ENCODE measurements at places on chromosomes 2 and 18.

DNA sequence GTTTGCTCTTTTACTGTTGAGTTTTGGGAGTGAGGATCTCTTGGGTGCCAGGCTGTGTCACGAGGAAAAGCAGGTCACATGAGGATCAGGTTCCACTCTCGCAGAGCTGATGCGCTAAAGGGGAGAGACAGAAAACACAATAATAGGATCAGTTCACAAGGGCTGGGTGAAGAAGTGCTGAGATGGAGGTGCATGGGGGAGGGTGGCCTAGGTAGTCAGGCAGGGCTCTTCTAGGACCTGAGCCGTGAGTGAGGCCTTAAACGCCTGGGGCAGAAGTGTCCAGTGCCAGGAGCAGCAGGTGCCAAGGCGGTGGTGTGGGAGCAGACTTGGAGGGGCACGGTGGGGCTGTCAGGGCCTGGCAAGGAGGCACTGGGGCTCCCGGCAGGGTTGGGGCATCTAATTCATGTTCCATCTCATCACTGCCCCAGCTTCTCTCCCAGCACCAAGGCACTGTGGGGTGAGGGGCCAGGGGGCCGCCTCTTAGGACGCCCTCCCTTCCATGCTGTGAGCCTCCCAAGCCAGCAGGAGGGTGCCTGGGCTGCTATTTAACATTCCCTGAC lies 9.3 kb downstream of the KCNIP3 start:
- H3K27ac ChIP-seq = no peak overlapping the region
- no peaks in the 10 kb centered on the region for H3K27me3 ChIP-seq
- no peak overlapping the region for H3K4me3 ChIP-seq
- DNase-seq = no peak
- H3K4me1 ChIP-seq = no peaks in the 10 kb centered on the region

GRCh38 chr2:130378206-130378897 lies 22.5 kb downstream of the PTPN18 start:
- H3K27ac ChIP-seq = no peak overlapping the region
- no peaks in the 10 kb centered on the region for H3K27me3 ChIP-seq
- no peak overlapping the region for H3K4me3 ChIP-seq
- no peak for DNase-seq
- no peaks in the 10 kb centered on the region for H3K4me1 ChIP-seq
- H3K36me3 ChIP-seq = no peaks in the 10 kb centered on the region

- no peak overlapping the region for H3K4me3 ChIP-seq
- H3K4me1 ChIP-seq = no peaks in the 10 kb centered on the region
- H3K27me3 ChIP-seq = no peaks in the 10 kb centered on the region
- no peak for DNase-seq
Measured at GRCh38 chr2:239880396-239880795, 144.7 kb downstream of the NDUFA10 start.

DNA sequence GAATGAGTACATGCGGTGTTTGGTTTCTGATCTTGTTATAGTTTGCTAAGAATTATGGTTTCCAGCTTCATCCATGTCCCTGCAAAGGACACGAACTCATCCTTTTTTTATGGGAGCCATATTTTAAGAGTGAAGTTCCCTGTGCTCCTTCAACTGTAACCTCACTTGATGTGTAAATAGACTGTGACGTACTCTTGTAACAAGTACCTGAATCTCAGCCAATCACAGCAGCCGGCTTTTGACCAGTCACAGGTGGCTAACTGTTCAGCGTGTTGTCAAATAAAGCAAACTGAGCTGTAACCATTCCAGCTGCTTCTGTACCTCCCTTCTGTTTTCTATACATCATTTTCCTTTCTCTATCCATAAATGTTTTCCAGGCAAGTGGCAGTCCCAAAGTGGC lies 774.3 kb upstream of the HS6ST1 start:
- H3K27me3 ChIP-seq = no peaks in the 10 kb centered on the region
- no peak for DNase-seq
- no peak overlapping the region for H3K27ac ChIP-seq
- H3K36me3 ChIP-seq = no peaks in the 10 kb centered on the region
- no peak overlapping the region for H3K4me3 ChIP-seq

DNA sequence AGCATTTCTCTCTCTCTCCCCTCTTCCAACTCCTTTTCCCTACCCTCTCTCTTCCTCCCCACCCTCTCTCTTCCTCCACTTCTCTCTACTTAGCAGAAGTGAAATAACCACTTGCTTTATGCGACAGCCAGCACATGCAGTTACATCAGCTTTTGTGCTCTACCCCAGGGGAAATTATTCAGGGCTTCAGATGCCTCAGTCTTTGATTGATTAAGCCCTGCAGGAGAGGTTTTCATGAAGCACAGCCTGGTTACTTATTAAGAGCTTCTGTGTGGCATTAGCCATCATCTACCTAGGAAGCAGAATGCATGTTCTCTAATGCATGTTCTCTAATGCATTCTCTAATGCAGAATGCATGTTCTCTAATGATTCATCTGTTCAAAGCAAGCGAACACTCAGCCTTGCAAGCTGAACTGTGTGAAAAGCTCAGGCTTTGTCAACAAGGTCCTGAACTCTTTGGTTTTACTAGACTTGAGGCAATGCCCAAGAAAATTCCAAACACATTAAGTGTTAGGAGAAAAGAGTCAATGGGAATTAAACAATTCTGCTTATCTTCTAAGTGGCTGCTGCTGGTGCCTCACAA lies 56.1 kb downstream of the LHCGR start:
- H3K27me3 ChIP-seq = no peaks in the 10 kb centered on the region
- no peaks in the 10 kb centered on the region for H3K36me3 ChIP-seq
- no peak overlapping the region for H3K27ac ChIP-seq
- DNase-seq = no peak

- no peak for DNase-seq
- H3K27me3 ChIP-seq = no peaks in the 10 kb centered on the region
- H3K27ac ChIP-seq = no peak overlapping the region
- no peak overlapping the region for H3K4me3 ChIP-seq
Measured at GRCh38 chr2:240507778-240508251, 50.0 kb downstream of the ANKMY1 start.

DNA sequence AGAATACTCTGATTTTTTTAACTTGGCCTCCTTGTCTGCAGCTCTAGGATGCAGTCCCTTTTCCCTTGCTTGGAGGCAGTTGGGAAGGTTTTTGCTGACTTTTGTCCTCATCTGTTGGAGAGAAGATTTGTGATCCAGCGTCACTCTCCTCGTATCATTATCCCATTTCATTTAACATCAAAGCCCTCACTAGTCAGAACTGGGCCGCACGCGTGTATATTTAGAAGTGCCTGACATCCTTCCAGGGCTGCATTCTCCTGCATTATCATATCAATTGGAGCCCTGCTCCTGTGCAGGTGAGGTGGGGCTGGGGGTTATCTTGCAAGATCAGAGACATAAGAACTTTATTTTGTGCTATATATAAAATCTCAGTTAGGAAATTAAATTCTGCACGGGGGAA lies 435.1 kb upstream of the HS6ST1 start:
- H3K27me3 ChIP-seq = no peaks in the 10 kb centered on the region
- H3K4me3 ChIP-seq = no peak overlapping the region
- no peak overlapping the region for H3K27ac ChIP-seq
- no peak for DNase-seq
- peaks cover 15% of the 10 kb centered on the region for H3K4me1 ChIP-seq

- no peaks in the 10 kb centered on the region for H3K27me3 ChIP-seq
- H3K4me3 ChIP-seq = no peak overlapping the region
- no peak for DNase-seq
- no peaks in the 10 kb centered on the region for H3K4me1 ChIP-seq
- no peak overlapping the region for H3K27ac ChIP-seq
Measured at GRCh38 chr18:21184396-21184996, 57.5 kb upstream of the GREB1L start.

GRCh38 chr2:36584148-36584794 lies 13.7 kb downstream of the FEZ2 start:
- H3K4me1 ChIP-seq = no peaks in the 10 kb centered on the region
- H3K4me3 ChIP-seq = no peak overlapping the region
- no peak for DNase-seq
- H3K27me3 ChIP-seq = no peaks in the 10 kb centered on the region
- peaks cover 27% of the 10 kb centered on the region for H3K36me3 ChIP-seq

DNA sequence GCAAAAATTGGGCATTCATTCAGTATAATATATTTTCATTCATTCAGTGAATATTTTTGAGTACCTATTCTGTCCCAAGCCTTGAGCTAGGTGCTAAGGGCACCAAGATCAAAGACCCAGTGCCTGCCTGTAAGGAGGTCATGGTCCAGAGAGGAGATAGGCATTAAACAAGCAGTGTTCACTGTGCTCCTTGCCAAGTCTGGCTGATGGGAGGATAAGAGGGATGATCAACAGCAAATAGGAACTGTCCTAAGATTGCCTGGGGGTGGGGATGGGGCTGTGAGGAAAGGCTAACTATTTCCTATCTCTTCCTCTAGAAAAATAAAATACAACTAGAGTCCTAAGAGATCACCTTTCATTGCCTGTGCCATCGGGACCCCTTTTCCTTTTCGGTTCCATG lies 60.4 kb downstream of the SETBP1 start:
- no peak overlapping the region for H3K4me3 ChIP-seq
- no peak for DNase-seq
- H3K4me1 ChIP-seq = peaks cover 25% of the 10 kb centered on the region
- H3K27ac ChIP-seq = no peak overlapping the region
- no peaks in the 10 kb centered on the region for H3K27me3 ChIP-seq

DNA sequence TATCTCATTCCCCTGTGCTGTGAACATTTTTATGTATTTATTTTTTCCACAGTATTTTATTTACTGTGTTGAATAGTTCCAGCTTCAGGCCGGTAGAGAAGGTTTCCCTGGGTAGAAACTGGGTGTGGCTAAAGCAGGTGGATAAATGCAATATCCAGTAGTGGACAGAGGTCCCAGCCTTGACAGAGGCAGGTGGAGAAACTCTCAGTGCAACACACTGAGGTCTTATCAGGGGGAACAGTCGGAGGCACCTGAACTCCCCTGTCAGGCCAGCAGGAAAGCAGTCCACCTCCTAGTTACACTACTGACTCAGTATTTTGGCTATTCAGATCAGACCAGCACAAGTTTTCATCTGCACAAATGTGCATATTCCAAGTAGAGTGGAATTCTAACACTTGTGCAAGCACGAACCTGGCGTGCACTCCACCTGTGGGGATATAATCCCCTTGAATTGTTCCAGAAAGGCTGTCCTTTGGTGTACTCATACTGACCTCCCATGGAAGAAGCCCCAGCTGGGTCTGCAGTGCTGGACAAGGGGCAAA lies 103.3 kb downstream of the GULP1 start:
- H3K4me3 ChIP-seq = no peak overlapping the region
- H3K27me3 ChIP-seq = no peaks in the 10 kb centered on the region
- H3K27ac ChIP-seq = no peak overlapping the region
- no peak for DNase-seq
- H3K36me3 ChIP-seq = no peaks in the 10 kb centered on the region

- no peak overlapping the region for H3K27ac ChIP-seq
- H3K4me3 ChIP-seq = no peak overlapping the region
- no peaks in the 10 kb centered on the region for H3K4me1 ChIP-seq
- DNase-seq = no peak
- no peaks in the 10 kb centered on the region for H3K27me3 ChIP-seq
- H3K36me3 ChIP-seq = no peaks in the 10 kb centered on the region
Measured at GRCh38 chr2:222952204-222952603, 91.4 kb downstream of the ACSL3 start.
